Fibroblast of skin of scalp (primary cell): ENCODE measurements at places on chromosomes 11 and 22.

DNA sequence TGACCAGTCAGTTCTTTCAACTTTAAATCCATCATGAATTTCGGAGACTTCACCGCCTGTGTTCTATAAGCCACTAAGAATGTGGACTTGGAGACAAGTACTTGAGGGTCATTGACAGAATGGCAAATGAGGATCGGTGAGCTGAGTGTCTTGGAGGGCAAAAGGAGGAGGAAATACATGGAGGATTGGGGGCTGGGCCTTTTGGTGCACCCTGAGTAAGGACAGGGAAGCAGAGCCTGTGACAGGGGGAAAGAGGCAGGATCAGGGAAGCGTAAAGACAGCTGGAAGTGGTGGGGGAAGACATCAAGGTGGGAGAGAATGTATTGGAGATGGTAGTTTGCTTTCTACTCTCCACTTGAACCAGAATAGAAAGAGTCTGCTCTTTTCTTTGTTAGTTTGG, 70.4 kb upstream of the MTMR2 start:
- DNase-seq: no peak

- DNase-seq: peak; percentile 71
Measured at GRCh38 chr11:20158597-20159257, 1.5 kb downstream of the DBX1 start.

GRCh38 chr11:117097389-117098268, 599 bp downstream of the SIK3 start:
- no peak for DNase-seq

DNA sequence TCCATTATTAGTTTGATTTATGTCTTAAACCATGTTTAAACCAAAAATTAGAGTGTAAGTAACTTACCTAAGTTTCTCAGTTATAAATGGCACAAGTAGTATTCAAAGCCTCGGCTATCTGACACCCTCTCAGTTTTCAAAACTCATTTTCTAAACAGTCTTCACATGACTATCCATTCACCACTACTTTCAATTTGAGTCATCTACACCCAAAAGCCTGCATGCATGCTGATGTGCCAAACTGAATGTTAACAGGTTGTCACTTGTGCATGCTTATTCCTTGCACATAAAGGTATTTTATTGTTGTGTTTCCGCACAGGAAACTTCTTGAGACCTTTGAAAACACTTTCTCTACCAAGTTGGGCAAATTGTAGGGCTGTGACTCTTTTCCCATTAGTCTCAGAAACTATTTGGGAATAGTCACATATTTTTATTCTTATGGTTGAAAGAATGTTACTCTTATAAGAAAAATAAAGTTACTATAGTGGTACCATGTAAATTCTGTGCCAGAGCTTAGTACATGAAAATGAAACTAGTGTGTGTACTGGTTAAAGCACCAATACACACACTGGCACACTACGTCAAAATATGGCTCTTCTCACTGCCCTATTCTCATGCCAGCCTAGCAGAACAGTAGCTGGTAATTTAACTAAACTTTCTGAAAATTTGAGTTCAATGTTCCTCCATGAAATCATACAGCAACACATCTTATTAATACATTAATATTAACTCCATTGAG, 2.2 kb upstream of the OR51E2 start:
- DNase-seq: no peak

DNA sequence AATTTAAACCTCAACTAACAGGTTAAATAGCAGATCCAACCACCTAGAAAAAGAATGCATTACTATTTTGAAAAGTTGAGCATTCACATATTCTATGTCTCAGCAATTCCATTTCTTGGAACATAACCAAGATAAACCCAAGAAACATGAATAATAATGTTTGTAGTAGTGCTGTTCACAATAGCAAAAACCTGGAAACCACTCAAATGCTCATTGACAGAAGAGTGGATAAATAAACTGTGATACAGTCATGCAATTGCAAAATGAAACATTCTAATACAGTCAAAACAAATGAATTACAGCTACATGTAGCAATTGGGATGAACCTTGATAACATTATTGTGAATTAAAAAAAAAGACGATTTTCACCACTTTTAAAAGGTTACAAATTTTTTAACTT, 162.8 kb upstream of the TMEM45B start:
- peak; percentile 27 for DNase-seq

DNA sequence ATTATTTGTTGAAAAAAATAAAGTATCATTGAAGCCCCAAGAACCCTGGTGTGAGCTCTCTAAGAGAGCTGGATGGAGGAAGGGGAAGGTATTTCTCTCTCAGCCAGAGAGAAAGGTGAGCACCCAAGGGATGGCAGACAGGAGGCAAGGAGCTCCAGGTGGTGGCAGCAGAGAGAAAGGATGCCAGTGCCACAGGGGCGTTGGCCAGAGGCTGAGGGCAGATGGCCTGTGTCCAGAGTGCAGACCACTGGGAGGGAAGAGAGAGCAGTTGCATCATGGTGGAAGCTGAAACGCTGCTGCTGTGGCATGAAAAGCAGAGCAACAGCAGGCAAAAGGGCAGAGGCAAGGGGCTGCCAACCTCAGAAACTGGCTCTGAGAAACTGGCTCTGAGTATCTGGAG, 8.5 kb downstream of the SPON1 start:
- DNase-seq: no peak

DNA sequence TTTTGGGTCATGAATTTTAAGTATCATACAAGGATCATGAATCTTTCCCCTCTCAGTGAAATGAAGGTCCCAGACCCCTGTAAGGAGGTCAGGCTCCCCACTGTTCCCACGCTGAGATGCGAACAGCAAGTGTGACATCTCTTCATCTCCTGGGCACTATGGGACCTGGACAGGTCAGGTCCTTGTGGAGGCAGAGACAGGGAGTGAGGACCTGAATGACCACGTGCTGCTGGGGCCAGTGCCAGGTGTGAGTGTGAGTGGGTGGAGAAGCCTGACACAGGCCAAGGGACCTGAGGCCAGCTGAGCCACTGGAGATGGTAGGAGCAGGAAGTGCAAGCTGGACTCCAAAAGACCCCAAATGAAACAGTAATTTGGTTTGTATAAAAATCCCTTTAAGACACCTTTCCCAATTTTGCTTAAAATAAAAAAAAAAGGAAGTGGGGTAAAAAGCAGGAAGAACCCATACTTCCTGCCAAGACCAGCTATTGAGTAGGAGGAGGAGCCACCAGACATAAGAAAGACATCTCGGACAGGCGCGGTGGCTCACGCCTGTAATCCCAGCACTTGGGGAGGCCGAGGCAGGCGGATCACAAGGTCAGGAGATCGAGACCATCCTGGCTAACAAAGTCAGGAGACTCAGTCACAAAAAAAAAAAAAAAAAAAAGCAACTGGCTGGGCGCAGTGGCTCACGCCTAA, 35.4 kb upstream of the SERPIND1 start:
- DNase-seq: no peak
